ENCODE measurements at places on chromosomes 5 and 9. TPM values are rescaled to one million over a fixed set of nuclear protein-coding genes. Genes with fewer than 3 reads are reported as not detected.

DNA sequence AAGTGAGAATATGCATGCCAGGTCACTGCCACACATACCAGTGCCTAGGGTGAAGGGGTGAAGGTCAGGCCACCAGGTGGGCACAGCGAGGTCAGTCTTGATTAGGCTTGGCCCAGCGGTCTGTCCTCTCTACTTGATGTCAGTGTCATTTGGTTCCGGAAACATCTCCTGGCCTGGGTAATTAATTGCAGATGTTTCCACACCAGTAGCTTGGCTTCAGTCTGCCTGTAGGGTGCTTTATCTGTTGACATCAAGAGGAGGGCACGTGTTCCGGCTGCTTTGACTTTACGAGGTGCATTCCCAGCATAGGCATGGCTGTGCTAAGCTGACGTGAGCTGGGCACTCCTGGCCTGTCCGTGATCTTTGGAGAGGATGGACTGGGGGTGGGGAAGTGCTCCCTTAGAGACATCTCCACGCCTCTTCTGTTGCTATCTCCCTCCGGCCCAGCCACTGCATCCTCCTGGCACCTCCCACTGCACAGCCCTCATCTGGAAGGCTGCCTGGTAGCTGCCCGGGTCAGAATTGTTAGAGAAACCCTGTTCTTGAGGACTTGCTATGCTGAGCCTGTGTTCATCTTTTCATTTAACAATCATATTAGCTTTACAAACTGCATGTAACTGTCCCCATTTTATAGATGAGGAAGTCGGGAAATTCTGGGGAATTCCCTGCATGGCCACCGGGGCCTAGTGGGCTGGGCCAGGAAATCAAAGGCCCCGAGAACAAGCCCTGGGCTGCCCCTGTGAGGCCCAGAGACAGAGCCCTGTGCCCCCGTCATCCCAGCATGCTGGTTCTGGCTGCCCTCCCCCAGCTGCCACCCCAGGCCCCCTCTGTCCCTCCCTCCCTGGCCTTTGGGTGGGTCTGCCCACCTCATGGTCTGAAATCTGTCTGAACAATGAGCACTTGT lies 29.1 kb downstream of the JADE2 start:
- H3K36me3 ChIP-seq = peaks cover 20% of the 10 kb centered on the region
- no peaks in the 10 kb centered on the region for H3K27me3 ChIP-seq
- H3K4me1 ChIP-seq = peaks cover 36% of the 10 kb centered on the region
- peak overlapping the region; percentile 91 for H3K27ac ChIP-seq

GRCh38 chr5:149303210-149303609 lies 31.6 kb downstream of the AFAP1L1 start:
- no peaks in the 10 kb centered on the region for H3K36me3 ChIP-seq
- H3K27ac ChIP-seq = no peak overlapping the region
- no peak for DNase-seq
- H3K4me1 ChIP-seq = no peaks in the 10 kb centered on the region

- H3K27me3 ChIP-seq = peaks cover 4% of the 10 kb centered on the region
- DNase-seq = no peak
- no peak overlapping the region for H3K27ac ChIP-seq
Observed at GRCh38 chr9:89260525-89260924, 50.5 kb upstream of the CKS2 start.

DNA sequence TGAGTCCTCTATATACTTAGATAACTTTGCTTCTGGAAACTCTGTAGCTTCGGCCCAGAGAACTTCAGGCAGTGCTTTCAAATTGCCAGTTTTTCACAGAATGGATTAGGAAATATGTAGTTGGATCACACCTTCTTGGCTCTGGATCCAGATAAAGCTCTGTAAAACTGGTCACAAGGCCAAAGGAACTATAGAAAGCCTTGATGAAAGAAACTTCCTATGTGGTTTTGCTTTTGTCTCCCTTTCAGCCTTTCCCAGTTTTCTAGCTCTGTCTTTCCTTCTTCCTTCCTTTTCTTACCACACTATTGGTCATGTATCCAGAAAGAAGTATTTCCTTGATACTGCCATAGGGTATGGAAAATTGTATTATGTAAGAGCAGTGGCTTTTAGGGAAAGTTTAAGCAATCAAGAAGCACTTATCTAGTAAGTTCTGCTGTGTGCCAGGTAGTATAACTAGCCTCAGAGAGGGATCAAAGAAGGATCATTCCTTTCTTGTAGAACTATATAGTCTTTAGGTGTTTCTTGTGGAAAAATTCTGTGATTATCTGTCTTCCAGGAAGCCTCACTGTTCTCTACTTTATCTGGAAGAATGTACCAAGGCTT lies 6.3 kb downstream of the GPR21 start:
- peaks cover 24% of the 10 kb centered on the region for H3K36me3 ChIP-seq
- no peak for DNase-seq
- no peaks in the 10 kb centered on the region for H3K4me1 ChIP-seq
- no peaks in the 10 kb centered on the region for H3K27me3 ChIP-seq

The SLC26A2 gene
- 8.4 TPM for total RNA-seq

DNA sequence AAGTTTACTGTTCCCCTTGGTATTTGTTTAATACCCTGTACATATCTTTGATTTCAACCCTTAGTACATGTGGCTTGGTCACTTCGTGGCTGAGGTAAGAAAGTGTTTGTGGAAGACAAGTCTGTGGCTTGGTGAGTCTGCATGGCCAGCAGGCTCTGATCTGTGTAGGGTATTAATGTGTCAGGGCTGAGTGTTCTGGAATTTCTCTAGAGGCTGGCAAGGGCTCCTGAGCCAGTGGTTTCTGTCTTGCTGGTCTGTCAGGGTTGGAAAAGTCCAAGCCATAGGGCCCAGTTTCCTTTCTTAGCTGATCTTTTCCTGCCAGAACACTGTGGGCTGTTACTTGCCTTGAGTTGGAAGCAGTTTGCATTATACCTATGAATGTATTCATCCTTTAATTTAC lies 48.0 kb upstream of the FBXL7 start:
- H3K27me3 ChIP-seq = no peaks in the 10 kb centered on the region
- DNase-seq = no peak
- no peaks in the 10 kb centered on the region for H3K4me1 ChIP-seq
- no peaks in the 10 kb centered on the region for H3K36me3 ChIP-seq
- H3K27ac ChIP-seq = no peak overlapping the region

DNA sequence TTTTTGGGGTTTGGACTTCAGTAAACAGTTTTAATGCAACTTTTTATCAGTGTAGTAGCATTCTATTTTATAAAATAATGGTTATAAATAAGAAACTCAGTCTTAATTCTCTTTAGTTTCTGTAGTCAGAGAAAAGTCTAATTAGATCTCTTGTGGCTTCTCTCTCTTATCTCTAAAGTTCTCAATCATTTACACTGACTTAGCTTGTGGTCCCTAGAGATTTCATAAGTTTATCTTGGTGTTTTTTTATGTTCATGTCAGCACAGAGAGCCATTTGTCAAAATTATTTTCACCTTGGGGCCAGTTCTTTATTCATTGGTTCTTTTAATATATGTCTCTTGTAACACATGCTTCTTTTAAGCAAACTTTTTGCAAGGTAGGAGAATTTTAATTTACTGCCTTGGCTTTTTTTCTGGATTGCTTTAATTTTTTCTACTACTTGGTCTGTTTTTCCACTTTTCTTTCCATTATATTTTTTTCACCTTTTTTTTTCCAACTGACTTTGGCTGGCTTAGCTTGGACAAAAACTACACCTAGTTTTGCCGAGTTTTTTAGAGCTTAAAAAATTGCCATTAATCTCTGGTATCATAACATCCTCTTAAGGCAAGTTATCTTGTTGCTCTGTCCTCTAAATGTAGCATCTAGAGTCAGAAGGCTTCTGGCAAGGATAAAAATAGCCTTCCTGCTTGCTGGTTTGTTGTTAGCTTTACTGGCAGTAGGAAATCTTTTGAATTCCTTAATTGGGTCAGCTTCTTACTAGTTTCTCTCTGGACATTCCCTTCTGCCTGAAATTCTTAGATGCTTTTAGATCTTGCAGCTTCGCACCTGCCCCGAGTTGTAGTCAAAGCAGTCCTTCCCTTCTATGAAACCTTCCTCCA lies 35.3 kb downstream of the CPEB4 start:
- H3K4me3 ChIP-seq = no peak overlapping the region
- peaks cover 2% of the 10 kb centered on the region for H3K4me1 ChIP-seq
- peaks cover 5% of the 10 kb centered on the region for H3K36me3 ChIP-seq
- no peak for DNase-seq
- no peaks in the 10 kb centered on the region for H3K27me3 ChIP-seq

GRCh38 chr5:142915813-142916424 lies 145.7 kb downstream of the ARHGAP26 start:
- no peak overlapping the region for H3K27ac ChIP-seq
- peaks cover 3% of the 10 kb centered on the region for H3K36me3 ChIP-seq
- no peak for DNase-seq
- no peak overlapping the region for H3K4me3 ChIP-seq
- no peaks in the 10 kb centered on the region for H3K4me1 ChIP-seq

DNA sequence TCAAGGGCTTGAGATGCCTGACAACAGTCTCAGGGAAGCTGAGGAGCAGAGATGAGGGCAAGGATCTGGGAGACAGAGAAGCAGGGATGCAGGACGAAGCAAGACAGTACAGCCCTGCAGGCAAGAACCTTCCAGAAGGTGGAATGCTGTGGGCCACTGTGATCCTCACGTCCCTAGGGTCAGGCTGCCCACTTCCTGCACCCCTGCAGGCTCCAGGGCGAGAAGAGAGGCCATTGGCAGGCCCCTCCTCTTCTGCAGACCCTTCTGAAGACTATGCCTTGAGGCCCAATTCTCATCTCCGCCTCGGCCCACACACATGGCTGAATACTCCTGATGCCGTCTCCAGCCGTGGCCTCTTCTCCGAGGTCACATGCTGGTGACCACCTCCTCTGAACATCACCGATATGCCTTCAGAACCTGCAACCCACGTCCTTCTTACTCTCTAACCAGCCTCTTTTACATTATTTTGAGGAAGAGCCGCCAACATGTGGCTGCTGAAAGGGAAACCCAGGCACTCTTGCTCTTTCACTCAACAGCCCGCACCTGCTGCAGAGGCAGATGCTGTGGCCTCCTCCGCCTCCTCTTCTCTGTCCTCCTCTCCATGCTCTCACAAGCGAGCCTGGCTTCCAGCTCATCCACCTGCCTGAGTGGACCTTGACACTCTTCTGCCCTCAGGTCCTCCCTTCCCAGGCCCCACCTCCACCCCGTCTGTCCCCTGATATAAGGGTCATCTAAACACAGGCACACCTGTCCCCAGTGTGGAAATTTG lies 181.5 kb downstream of the IRX2 start:
- DNase-seq = no peak
- H3K4me3 ChIP-seq = no peak overlapping the region
- H3K27me3 ChIP-seq = no peaks in the 10 kb centered on the region
- no peaks in the 10 kb centered on the region for H3K36me3 ChIP-seq
- no peaks in the 10 kb centered on the region for H3K4me1 ChIP-seq
- H3K27ac ChIP-seq = no peak overlapping the region

The SPATA31E1 gene
- not detected for total RNA-seq
